ENCODE measurements at places on chromosomes 13 and 19.

- no peak for DNase-seq
Measured at GRCh38 chr19:13207846-13208671, 57.8 kb downstream of the IER2 start.

GRCh38 chr19:55647732-55648584 is at the start of gene CCDC106:
Gene CCDC106, plus strand, starts transcription at chr19:55648212. Its CDS starts 835 bp downstream, at chr19:55649047.
- DNase-seq, result peak; percentile 9

- DNase-seq, result no peak
Measured at GRCh38 chr19:35249848-35250711, 1.3 kb downstream of the LSR start.

- DNase-seq, result no peak
Measured at GRCh38 chr13:28415994-28416421, 78.9 kb downstream of the FLT1 start.

DNA sequence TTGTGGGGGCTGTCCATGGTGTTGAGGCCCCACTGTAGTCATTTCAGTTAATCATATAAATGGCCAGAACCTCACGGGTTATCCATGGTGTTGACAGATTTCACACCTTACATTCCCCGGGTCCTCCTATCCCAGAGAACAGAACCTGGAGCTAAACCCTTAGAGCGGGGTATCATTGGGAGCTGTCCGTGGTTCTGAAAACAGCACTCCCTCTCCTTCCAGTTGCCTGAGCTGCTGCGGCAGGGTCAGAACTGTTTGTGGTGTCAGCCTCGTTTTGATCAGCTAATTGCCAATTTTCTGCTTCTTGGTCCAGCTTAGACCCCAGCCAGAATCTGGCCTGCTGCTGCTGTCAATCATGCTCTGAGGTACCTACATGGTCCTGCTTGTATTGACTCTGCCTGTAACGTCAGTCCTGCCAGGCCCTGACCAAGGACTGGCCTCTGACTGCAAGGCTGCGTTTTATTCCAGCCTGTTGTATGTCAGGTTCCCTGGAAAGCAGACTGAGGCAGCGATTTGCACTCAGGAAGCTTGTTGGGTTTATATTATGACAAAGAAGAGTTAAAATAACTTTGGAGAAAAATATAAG is 55.8 kb upstream of the KCTD15 start:
- peak; percentile 24 for DNase-seq

DNA sequence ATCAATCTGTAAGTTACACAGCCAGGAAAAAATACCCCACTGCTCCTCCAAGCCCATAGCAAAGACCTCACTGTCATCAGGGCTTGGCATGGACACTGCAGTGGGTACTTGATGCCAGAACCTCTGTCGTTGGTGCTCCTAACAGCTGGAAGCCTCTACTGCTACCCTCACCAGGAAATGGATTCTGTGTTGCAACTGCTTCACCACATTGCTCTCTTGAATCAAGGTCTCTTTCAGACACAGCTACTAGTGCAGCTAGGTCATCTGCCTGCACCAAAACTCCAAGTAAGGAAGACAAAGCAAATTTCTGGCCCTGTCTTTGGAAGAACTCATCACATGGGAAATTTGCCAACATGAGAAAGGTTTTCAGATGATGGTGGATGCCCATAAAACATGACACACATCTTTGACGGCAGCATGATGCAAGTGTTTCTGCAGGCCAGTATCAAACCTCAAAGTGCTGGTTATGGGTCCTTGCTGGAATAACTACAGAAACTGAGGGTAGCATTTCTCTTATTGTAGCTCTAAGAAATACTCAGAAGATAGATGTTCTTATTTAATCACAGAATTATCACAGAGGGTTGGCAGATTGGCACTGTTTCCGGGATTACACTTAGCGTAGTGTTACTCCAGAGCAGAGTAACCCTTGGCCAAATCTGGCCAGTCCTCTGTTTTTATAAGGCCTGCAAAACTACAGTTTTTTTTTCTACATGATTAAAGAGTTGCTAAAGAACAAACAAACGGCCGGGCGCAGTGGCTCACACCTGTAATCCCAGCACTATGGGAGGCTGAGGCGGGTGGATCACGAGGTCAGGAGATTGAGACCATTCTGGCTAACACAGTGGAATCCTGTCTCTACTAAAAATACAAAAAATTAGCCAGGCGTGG is 12.9 kb upstream of the PCCA start:
- no peak for DNase-seq

- no peak for DNase-seq
Measured at GRCh38 chr19:55598034-55598433, 1.3 kb downstream of the FIZ1 start.
